ENCODE measurements at places on chromosomes 1 and 21.

GRCh38 chr21:44671911-44672310, 5.2 kb upstream of the KRTAP12-2 start:
- DNase-seq = no peak

- DNase-seq = no peak
Observed at GRCh38 chr1:197355248-197355995, 87.4 kb downstream of the CRB1 start.

GRCh38 chr1:182295697-182296096, 95.9 kb downstream of the GLUL start:
- no peak for DNase-seq

DNA sequence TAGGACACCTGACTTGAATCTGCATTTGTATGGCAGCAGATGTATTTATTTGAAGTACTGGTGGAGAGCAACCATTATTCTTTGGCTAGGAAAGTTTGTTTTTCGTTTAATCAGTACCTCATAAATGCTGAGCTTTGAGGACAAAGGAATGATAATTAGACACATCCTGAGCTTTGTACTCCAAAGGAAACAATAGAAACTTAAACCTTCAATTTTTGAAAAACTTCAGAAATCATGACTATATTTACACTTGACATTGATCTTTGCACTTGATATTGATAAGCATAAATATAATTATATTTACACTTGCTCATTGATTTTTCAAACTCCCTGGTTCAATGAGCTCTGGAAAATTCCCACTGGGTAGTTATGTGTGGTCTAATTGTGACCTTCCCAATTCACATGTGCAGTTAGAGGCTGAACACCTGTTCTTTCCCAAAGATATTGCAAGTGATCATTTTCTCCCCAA, 10.7 kb downstream of the PATJ start:
- no peak for DNase-seq

GRCh38 chr1:205508227-205508714, 3.8 kb downstream of the CDK18 start:
- DNase-seq = no peak

DNA sequence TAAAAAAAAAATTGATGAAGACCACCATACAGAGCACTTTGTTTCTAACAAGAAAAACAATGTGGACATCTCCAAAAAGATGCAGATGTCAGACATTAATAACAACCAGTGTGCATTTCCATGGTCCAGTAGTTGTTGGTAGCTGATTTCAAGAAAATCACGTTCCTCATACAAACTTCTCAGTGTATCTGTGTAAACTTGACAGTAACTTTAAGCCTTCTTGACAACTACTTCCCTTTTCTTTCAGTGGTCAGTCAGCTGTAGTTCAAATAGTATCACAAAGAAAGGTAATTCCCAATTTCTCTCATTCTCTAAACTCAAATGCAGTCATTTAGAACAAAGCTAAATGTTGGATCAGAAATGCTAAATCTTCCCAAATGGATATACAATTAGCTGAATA, 879.9 kb downstream of the AMY1C start:
- DNase-seq = no peak

GRCh38 chr1:34549199-34549598, 205.6 kb upstream of the GJB5 start:
- no peak for DNase-seq

GRCh38 chr1:180186831-180187230, 32.2 kb downstream of the QSOX1 start:
- DNase-seq = no peak

GRCh38 chr1:153583976-153584375, 18.3 kb upstream of the S100A2 start:
- DNase-seq = no peak

DNA sequence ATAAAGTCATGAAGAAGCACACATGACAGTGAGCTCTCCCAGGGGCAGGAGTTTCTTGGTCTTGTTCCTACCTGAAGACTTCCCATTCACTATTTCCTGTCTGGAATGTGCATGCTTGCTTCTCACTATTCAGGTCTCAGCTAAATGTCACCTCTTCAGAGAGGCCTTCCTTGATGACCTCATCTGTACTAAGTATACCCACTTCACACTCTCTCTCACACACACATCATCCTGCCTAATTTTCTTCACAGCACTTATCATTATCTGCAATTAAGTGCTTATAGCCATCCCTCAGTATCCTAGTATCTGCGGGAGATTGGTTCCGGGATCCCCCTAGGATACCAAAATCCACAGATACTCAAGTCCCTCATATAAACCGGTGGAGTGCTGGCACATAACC, 146.4 kb upstream of the IVNS1ABP start:
- no peak for DNase-seq

DNA sequence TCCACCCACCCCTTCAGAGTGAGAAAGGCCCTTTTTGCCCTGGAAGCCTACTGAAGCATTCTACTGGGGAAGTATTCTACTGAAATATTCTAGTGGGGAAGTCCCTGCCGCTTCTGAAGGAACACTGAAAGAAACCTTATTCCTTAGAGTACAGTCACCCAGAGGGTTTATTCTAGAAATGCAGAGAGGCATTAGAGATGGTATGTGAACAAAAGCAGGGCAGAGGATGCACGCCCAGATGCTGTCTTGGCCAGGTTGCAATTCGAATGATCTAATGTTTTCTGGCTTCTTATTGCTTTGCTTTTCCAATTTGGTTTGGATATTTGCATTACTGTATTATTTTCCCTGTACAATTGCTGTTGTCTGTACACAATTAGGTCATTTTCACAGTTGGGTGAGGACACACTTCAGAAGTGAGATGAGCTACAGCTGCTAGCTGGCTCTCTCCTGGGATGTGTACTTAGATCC, 37.1 kb downstream of the CCN1 start:
- DNase-seq = no peak

DNA sequence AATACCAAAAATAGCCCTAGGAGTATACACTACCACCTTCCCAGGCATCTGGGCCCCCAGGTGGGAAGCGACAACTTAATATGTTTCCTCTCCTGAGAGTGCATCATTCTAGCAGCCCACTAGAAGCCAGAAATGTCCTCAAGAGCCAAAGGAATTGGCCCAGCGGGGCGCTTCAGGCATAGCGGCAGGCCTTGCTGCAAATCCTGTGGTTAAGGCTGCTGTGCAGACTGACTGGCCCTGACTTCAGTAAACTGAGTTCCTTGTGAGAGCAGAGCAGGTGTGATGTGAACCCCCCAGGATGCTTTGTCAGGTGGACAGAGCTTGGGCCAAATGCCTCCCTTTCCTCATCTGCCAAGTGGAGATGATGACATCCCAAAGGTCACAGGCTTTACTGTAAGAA, 29.7 kb upstream of the LDLRAP1 start:
- DNase-seq = no peak

GRCh38 chr1:178566187-178566586, 53.3 kb downstream of the TEX35 start:
- DNase-seq = no peak

- no peak for DNase-seq
Observed at GRCh38 chr1:234656944-234657654, 47.1 kb upstream of the IRF2BP2 start.

DNA sequence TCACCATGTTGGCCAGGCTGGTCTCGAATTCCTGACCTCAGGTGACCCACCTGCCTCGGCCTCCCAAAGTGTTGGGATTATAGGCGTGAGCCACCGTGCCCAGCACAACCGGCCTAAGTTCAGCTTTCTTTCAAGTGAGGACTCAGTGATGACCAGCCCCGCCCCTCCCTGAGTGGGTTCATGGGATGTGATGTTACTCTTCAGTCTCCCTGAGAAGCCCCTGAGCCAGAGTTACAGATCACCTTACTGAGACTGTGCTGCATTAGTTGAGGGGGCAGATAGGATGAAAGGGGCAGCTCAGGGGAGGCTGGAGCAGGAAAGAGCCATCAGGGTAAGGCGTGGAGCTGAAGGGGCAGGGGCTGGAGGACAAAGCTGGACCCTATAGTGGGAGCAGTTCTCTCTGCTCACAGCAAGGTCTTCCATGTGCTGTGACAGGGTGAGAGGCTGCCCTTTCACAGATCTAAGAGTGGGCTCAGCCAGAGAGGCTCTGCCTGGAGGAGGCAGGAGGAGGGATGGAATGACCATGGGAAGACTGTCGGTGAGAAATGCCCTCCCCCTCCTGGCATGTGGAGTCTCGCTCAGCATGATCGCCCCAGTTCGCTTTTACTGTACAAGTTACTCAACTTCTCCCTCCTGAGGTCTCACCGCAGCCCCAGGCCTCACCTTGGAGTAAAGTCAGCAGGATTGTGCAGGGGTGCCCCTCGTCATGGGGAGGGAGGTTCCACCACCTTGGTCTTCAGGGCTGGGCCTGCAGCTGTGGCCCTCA, 13.4 kb downstream of the SH2D2A start:
- DNase-seq = no peak

- no peak for DNase-seq
Observed at GRCh38 chr1:7964476-7964875, 3.0 kb downstream of the PARK7 start.

DNA sequence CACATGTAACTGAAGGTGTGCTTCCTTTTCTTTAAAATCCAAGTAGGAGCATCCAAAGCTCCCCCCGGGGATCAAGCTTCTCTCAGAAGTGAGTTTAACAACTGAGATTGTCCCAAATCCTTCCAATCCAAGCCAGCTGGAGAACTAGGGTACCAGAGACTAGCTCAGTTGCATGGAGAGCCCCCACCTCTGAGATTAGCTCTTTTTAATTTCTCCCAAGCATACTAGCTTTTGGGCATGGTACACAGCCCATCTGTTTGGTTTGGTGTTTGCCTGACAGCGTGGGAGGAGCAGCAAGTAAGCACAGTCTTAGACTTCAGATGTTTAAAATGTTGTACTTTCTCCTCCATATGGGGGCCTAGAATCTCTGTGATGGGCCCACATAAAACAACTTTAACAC, 142.8 kb downstream of the ASTN1 start:
- no peak for DNase-seq

DNA sequence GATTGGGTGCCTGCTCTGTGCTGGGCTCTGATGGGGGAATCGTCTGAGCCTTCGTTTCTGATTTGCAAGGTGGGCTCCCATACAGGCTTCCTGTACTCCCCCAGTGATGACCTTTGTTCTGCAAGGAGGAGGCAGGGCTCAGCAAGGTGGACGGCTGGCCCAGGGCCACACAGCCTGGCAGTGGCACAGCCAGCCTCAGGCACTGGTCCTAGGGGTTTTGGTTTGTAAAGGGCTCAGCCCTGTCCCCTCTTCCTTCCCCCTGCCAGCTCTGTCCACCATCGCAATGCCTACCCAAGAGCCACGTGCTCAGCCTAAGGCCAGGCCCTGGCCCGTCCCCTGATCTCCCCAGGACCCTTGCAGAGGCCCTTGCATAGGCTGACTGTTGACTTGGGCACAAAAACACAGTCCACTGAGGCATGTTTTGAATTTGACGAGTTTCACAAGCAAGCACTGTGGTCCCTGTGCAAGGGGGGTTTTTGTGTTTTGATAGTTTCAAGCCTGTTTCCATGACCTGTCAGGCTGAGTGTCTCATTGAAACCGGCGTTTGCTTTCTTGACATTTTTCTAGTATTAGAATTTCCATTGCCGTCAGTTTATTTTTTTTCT, 39.5 kb upstream of the TNFRSF1B start:
- DNase-seq = no peak

GRCh38 chr1:150829751-150830150, 21.7 kb upstream of the CTSK start:
- no peak for DNase-seq

All from CD8-positive, alpha-beta T cell (primary cell).